ENCODE measurements at places on chromosomes 4 and X. TPM values are rescaled to one million over a fixed set of nuclear protein-coding genes. Genes with fewer than 3 reads are reported as not detected.

The CLDN22 gene
- total RNA-seq = not detected

- no peak for DNase-seq
Measured at GRCh38 chr4:100118181-100118580, 72.1 kb downstream of the DDIT4L start.

- DNase-seq = no peak
Measured at GRCh38 chr4:156888762-156889161, 82.8 kb downstream of the PDGFC start.

- DNase-seq = no peak
Measured at GRCh38 chr4:80521438-80521837, 185.9 kb downstream of the CFAP299 start.

- peak; percentile 72 for DNase-seq
Measured at GRCh38 chr4:183905081-183905592, at the start of gene STOX2. Gene STOX2, plus strand, starts transcription at chr4:183905307. Its CDS starts 1,484 bp downstream, at chr4:183906791.

- no peak for DNase-seq
Measured at GRCh38 chrX:23505531-23506303, 161.6 kb upstream of the PRDX4 start.

- DNase-seq = no peak
Measured at GRCh38 chrX:33273535-33273934, 62.2 kb upstream of the DMD start.

- no peak for DNase-seq
Measured at GRCh38 chr4:2671267-2671895, 84.8 kb downstream of the TNIP2 start.

The OPHN1 gene
- 43.2 TPM for total RNA-seq

GRCh38 chr4:3244002-3244401 is 5.0 kb upstream of the MSANTD1 start:
- no peak for DNase-seq

DNA sequence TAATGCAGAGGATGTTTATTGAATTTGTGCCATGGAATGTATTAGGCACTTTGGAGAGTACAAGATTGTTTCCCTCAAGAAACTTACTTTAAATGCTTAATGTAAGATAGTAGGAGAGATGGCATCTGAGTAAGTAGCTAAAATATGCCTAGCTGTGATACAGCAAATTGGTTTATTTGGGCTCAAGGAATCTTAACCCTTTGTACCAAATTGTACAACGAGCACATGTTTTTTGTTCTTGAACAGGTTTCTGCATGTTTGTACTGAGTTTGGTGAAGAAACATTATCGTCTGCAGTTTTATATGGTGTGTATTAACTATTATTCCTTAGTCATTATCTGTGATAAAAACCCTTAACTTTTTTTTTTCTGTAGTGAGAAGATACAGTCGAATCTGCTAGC is 48.6 kb downstream of the CDS1 start:
- DNase-seq = no peak

The GABRE gene
- total RNA-seq = 18.7 TPM

GRCh38 chr4:40246011-40246900 is 49.4 kb downstream of the RHOH start:
- no peak for DNase-seq

DNA sequence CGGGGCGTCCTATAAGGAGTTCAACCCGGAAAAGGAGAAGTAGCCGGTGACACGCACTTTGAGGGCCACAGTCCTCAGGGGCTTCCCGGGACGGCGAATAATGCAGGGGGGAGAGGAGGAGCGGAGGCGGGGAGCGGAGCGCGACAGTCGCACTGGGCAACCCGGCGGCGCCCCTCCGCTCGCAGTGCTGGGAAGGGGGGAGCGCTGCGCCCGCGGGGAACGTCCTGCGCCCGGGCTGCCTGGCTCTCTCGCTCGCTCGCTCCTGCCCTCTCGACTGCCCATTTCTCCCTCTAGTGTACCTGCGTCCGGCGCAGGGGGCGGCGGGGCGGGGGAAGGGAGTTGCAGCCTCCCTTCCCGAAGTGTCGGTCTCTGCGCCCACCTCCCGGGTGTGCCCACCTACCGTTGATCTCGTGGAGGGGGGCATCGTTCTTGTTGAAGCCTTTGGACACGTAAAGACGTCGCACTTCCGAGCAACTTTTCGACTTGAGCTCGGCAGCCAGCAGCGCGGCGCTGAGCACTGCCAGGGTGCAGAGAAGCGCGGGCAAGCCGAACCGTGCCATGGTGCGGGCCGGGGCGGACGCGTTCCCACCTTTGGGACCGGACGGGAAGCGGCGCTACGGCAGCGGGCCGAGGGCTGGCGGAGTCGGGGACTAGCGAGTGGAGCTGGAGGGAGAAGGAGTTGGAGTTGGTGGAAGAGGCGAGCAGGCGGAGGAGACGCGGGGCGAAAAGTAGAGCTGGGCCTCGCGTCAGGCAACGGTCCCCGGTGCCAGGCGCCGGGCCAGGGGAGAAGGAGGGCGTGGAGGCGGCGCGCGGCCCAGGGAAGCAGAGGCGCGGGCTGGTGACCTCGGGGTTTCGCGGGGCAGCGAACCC is 648 bp downstream of the GPC4 start:
- no peak for DNase-seq

The MORC4 gene
- 11.2 TPM for total RNA-seq

The SCML2 gene
- 8.7 TPM for total RNA-seq

GRCh38 chr4:27742816-27743215 is 882.2 kb downstream of the STIM2 start:
- DNase-seq = no peak

The UGT2B17 gene
- not detected for total RNA-seq

GRCh38 chr4:150010525-150011126 is 67.6 kb upstream of the DCLK2 start:
- DNase-seq = peak; percentile 41

DNA sequence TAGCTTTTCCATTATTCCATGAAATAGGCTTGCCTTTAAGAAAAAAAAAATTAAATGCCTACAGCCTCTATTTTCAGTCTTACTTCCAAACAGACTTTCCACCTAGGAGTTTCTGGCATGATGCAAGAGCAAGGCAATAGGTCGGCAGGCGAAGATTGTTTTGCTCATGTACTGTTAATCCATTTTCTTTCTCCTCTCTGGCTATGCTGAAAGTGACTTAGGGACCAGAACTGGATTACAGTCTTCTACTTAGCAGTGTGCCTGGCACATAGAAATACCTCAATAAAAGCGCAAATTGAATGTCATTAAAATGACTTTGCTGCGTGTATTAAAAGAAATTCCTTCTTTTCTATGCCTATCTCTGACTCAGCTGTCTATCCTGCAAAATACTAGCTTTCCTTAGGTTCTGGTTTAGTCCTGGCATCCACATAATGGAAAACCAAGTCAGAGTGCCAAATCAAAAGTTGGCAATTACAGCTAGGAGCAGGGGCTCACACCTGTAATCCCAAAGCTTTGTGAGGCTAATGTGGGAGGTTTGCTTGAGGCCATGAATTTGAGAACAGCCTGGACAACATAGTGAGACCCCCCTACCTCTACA is 51.9 kb downstream of the CC2D2A start:
- no peak for DNase-seq

DNA sequence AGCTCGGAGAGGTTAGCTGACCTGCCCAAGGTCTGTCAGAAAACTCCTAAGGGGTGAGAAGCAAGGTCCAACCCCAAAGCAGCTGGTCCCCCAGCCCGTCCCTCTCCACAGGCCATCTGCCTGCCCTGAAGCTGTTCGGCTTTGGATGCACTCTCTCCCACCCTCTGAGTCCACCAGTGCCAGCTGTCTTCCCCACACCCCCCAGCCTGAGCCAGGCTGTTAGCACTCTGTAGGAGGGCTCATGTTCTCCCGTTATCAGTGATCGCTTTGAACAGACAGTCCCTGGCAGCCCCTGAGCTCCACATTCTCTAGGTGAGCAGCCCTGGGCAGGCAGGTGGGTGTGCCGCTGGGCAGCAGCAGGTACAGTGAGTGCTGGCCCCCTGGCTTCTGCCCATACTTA is 16.0 kb downstream of the ZNF185 start:
- no peak for DNase-seq

- no peak for DNase-seq
Measured at GRCh38 chr4:105683038-105683437, 25.5 kb downstream of the INTS12 start.

DNA sequence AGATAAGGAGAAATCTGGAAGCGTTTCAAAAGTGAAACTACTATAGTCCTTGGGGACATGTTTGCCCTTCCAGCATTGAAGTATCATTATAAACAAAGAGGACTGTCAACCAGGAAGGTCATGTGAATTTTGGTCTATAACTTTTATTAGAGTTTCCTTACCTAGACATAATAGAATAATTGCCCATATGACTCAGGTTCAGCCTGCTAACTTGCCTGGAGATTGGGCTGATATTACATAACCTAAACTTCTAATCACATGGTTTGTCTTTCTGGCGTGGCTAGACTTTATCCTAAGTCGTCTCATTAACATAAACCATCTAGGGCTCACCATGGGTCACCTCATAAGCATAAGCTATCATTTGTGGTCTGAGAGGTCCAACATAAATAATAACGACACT is 775.9 kb downstream of the CENPC start:
- no peak for DNase-seq

DNA sequence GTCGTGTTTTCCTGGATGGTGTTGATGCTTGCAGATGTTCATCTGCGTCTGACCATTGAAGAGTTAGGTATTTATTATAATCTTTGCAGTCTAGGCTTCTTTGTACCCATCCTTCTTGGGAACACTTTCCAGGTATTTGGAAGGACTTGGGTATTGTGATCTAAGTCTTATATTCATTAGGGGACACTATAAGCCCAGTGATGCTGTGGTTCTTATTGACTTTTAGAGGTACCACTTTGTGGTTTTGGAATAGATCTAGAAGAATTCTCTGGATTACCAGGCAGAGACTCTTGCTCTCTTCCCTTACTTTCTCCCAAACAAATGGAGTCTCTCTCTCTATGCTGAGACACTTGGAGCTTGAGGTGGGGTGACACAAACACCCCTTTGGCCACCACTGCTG is 41.6 kb downstream of the AFM start:
- DNase-seq = no peak

DNA sequence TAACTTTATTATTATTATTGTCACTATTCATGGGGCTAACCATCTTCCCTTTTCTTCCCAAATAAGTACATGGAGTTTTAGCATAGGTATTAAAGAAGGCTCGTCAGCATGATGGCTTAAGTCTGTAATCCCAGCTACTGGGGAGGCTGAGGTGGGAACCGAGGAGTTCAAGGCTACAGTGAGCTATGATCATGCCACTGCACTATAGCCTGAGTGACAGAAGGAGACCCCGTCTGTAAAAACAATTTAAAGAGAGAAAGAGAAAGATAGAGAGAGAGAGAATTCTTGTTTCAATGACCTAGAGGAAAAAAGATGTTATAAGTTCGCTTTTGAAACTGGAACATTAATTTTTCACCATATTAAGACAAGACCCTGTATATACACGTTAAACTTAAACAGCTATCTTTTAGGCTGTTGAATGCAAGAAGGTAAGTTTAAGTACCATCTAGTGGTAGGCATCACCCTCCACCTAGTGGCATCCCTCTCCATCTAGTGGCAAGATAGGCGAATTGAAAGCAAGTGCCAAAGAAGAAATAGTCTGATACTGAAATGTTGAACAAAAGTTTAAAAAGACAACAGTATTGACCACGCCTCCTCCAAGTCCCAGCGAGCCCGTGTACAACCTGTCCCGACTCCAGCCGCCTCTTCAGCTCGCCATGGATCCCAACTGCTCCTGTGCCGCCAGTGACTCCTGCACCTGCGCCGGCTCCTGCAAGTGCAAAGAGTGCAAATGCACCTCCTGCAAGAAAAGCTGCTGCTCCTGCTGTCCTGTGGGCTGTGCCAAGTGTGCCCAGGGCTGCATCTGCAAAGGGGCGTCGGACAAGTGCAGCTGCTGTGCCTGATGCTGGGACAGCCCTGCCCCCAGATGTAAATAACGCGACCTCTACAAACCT is 26.0 kb upstream of the YTHDC1 start:
- DNase-seq = peak; percentile 51

All from cerebellum (tissue), 4 donors.